ENCODE measurements at places on chromosomes 4 and X. TPM values are rescaled to one million over a fixed set of nuclear protein-coding genes. Genes with fewer than 3 reads are reported as not detected.

Gene WAS
- total RNA-seq, result 8.5 TPM

DNA sequence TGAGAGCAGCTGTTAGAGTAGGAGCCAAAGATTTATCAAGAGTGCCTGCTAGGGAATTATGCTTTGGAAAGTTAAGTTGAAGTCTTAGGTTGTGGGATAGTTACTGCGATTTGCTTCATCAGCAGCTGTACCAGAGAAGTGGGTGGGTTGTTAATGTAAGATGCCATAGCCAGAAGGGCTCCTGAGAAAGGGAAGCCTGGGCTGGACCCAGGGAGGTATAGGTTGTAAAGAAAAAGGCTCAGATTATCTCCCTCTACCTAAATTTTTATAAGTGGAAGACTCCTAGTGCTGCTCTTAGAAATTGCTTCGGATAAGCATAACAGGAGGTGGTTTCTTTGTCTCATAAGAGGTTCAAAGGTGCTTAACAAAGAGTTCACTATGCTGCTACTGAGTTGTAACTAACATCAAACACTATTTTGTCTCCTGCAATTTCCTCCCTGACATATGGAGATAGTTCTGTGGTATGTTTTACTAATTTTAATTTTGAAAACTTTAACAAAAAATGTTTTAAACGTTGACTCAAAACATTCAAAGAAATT is 356.9 kb downstream of the DTHD1 start:
- no peaks in the 10 kb centered on the region for H3K36me3 ChIP-seq
- H3K27me3 ChIP-seq, result no peaks in the 10 kb centered on the region
- no peaks in the 10 kb centered on the region for H3K4me1 ChIP-seq
- H3K4me3 ChIP-seq, result no peak overlapping the region
- DNase-seq, result no peak
- H3K27ac ChIP-seq, result no peak overlapping the region

Gene HSPA4L
- total RNA-seq, result 15.9 TPM

GRCh38 chr4:37909332-37910090 is 18.6 kb downstream of the TBC1D1 start:
- peak overlapping the region; percentile 82 for H3K27ac ChIP-seq
- H3K4me3 ChIP-seq, result peak overlapping the region; percentile 67
- peaks cover 61% of the 10 kb centered on the region for H3K4me1 ChIP-seq

DNA sequence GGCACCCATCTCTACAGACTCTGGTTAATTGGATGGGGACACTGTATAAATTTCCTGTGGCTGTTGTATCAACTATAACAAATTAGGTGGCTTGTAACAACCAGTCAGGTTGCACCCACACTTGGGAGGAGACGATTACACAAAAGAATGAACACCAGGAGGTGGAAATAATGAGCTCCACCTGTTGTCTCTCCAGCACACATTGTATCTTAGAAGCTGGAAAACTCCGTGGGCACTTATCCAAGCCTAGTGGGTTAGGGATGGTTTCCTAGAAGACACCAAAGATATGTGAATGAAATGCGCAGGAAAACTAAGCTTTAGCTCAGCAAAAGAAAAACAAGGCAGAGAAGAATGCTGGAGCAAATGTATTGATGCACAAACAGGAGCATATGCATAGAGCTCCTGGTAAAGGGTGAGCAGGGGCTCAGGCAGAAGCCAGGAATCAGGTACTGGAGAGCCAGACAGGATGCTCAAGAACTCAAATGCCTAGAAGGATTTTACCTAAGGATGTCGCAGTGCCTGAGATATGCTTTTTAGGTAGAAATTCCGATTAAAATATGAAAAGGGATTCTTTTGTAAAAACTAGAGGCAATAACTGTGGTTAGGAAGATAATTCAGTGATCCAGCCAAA is 111.7 kb downstream of the GALNTL6 start:
- no peaks in the 10 kb centered on the region for H3K4me1 ChIP-seq
- DNase-seq, result no peak
- no peaks in the 10 kb centered on the region for H3K27me3 ChIP-seq
- H3K36me3 ChIP-seq, result no peaks in the 10 kb centered on the region

Gene PRR32
- total RNA-seq, result not detected

- DNase-seq, result no peak
- H3K4me1 ChIP-seq, result no peaks in the 10 kb centered on the region
- no peak overlapping the region for H3K27ac ChIP-seq
- no peaks in the 10 kb centered on the region for H3K27me3 ChIP-seq
- H3K36me3 ChIP-seq, result no peaks in the 10 kb centered on the region
These were observed 70.9 kb upstream of the APOOL start for GRCh38 chrX:84932814-84933213.

DNA sequence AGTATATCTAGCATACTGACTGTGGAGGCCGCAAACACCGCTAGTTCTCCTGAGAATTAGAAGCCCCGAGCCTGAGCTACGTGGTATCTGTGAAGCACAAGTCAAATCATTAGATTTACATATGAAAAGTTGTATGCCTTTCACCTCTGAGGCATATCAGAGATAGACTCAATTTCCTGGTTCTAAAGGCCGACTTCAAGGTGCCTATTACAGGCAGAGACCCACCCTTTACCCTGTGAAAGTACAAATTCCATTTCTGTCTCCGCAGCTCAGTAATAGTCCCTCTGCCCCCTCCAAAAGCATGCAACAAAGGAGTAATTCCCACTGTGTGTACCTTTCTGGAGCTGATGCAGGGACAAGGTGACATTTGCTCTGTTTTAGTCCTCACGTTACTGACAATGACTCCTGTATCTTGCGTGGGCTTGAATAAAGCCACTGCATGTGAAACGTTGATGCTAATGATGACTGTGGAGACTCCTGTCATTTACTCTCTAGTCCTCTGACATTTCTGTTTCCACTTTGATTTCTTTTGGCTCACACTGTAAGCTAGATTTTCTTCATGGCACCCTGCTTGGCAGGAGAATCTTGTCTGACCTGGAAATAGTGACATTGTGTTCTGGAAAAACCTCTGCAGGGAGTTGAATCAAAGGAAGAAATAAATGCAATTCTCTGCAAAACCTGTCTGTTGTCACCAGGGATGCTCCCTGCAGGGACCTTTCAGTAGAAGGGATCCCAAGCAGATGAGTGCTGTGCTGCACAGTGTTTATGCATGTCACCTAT is 273.2 kb upstream of the EMCN start:
- no peak overlapping the region for H3K27ac ChIP-seq
- H3K4me1 ChIP-seq, result no peaks in the 10 kb centered on the region
- DNase-seq, result no peak
- no peaks in the 10 kb centered on the region for H3K27me3 ChIP-seq

DNA sequence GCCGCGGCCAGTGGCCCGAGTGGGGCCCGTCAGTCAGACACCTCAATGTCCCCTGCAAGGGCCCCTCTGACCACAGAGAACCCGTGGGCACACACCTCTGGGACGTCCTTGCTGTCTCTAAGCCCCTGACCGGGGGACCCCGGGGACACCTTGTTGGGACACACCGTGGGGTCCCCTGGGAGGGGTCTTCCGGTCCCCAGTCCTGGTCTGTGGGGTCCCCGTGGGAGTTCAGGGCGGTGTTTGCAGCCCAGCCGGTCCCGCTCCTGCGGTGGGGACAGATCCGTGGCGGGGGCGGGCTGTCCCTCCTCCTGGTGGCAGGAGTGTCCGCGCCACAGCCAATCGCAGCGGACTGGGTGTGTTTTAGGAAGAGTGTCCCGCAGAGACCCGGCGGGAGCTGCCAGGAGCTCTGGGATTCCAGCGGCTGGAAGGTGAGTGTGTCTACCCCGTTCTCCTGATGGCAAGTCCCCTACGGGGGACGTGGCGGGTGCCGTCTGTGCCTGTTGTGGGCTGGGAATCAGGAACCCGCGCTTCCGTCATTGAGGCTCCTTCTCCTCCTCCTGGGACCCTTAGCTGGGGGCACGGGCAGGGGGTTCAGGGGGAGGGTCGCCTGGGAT is 5.1 kb upstream of the PLCXD1 start:
- H3K4me1 ChIP-seq, result peaks cover 3% of the 10 kb centered on the region
- H3K27ac ChIP-seq, result no peak overlapping the region
- no peaks in the 10 kb centered on the region for H3K36me3 ChIP-seq

DNA sequence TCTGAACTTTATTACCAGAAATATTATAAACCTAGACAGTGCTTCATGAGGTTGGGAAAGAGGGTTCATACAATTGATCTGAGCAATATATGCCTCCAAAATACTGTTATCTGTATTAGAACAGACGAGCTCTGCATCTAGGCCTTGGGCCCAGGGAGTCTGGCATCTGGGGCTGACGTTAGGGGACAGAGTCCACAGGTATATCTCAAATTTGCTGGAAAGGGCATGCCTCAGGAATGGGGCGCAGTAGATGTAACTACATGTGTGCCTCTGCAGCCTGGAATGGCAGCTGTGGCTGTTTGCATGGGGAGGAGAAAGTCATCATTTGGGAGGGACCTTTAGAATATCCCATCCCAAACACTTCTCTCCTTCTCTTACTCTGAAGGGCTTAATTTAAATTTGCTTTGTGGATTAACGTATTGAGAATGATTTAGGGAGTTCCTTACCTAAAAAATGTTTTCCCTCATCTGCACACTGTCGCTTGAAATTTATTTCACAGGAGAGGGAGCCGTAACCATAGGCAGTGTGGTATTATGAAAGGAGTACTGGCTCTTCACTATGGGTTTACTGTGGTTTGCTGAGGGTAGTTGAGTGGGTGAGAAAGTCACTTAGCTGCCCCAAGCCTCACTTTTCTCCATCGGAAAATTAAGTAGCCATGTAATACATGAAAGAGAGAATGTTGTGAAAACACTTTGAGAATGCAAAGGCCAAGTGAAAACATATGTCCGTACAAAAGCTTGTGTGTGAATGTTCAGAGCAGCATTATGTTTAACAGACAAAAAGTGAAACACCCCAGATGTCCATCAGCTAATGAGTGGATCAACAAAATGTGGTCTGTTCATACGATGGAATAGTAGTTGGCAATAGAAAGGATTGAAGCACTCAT is 5.9 kb downstream of the ADD1 start:
- no peak overlapping the region for H3K4me3 ChIP-seq
- peaks cover 51% of the 10 kb centered on the region for H3K4me1 ChIP-seq
- H3K27me3 ChIP-seq, result no peaks in the 10 kb centered on the region

- H3K4me3 ChIP-seq, result no peak overlapping the region
- H3K27ac ChIP-seq, result no peak overlapping the region
- no peak for DNase-seq
These were observed 1754.3 kb upstream of the AGA start for GRCh38 chr4:179196511-179196910.

DNA sequence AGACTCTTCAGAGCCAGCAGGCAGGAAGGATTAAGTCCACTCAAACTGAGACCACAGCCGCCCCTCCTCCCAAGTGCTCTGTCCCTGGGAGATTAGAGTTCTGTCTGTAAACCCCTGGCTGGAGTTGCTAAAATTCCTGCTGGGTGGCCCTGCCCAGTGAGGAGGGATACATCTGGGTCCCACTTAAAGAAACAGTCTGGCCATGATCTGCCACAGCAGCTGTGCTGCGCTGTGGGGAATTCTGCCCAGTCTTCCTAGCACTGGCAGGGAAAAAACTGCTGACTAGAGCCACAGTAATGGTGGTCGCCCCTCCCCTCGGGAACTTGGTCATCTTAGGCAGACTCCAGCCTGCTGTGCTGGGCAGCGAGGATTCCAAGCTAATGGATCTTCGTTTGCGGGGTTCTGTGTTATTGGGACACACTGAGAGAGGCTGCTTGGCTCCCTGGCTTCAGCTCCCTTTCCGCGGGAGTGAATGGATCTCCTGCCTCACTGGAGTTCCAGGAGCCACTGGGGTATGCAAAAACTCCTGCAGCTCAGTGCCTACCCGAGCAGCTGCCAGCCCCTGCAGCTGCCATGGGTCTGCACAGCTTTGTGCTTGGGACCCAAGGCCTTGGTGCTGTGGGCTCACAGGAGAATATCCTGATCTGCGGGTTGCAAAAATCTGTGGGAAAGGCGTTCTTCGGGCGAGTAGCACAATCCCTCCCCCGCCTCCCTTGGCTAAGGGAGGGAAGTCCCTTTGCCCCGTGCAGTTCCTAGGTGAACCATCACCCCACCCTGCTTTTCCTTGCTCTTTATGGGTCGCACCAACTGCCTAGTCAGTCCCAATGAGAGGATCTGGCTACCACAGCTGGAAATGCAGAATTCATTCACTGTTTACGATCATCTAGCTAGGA is 15.7 kb downstream of the ZXDB start:
- H3K4me3 ChIP-seq, result no peak overlapping the region
- DNase-seq, result no peak
- H3K27me3 ChIP-seq, result no peaks in the 10 kb centered on the region
- H3K27ac ChIP-seq, result no peak overlapping the region
- H3K36me3 ChIP-seq, result no peaks in the 10 kb centered on the region

GRCh38 chrX:148540671-148541583 is 40.5 kb downstream of the AFF2 start:
- no peak overlapping the region for H3K4me3 ChIP-seq
- DNase-seq, result no peak
- no peaks in the 10 kb centered on the region for H3K36me3 ChIP-seq
- no peaks in the 10 kb centered on the region for H3K4me1 ChIP-seq
- H3K27ac ChIP-seq, result no peak overlapping the region

DNA sequence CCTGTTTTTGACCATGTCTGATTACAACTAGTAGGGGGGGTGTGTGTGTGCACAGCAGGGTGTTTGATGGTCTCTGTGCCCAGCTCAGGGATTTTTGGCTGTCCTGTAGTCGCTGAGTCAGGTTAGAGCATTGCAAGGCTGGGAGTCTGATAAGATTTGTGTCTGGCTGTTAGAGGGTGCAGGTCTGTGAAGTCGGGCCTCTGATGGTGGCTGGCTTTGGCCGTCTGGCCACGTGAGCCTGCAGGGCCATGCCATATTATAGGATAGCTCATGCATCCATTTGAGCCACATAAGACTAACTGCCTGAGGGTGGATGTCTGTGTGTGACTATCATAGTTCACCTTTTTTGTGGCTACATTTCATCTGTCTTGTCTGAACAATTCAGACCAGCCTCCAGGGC is 4.9 kb downstream of the PORCN start:
- H3K36me3 ChIP-seq, result peaks cover 4% of the 10 kb centered on the region
- H3K27me3 ChIP-seq, result no peaks in the 10 kb centered on the region
- peaks cover 8% of the 10 kb centered on the region for H3K4me1 ChIP-seq
- H3K4me3 ChIP-seq, result no peak overlapping the region
- no peak for DNase-seq

Gene SMIM20
- total RNA-seq, result 20.1 TPM

DNA sequence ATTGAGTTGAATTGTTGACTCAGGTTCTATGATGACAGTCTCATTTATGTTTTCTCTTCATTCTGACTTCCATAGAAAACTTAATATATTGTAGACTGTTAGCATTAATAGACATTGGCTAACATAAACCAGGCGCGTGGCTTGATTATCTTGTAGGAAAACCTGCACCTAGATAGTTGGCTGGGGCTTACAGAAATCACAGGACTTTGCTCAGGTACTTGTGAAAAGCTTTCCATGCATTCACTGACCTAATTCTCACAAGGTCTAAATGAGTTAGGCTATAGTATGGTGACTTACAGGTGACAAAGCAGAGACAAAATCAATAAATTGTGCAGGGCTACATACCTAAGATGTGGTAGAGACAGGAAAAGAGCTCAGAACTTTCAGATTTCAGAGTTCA is 212.8 kb downstream of the GPAT3 start:
- H3K4me3 ChIP-seq, result no peak overlapping the region
- no peaks in the 10 kb centered on the region for H3K27me3 ChIP-seq
- H3K36me3 ChIP-seq, result no peaks in the 10 kb centered on the region
- no peak overlapping the region for H3K27ac ChIP-seq
- DNase-seq, result no peak
- no peaks in the 10 kb centered on the region for H3K4me1 ChIP-seq

- no peaks in the 10 kb centered on the region for H3K36me3 ChIP-seq
- DNase-seq, result no peak
- no peak overlapping the region for H3K27ac ChIP-seq
- no peaks in the 10 kb centered on the region for H3K4me1 ChIP-seq
- no peak overlapping the region for H3K4me3 ChIP-seq
- H3K27me3 ChIP-seq, result no peaks in the 10 kb centered on the region
These were observed 30.6 kb upstream of the IL9R start for GRCh38 chrX:155966876-155967275.

All from thoracic aorta (tissue), 2 donors.